ENCODE measurements at places on chromosomes 4 and X.

DNA sequence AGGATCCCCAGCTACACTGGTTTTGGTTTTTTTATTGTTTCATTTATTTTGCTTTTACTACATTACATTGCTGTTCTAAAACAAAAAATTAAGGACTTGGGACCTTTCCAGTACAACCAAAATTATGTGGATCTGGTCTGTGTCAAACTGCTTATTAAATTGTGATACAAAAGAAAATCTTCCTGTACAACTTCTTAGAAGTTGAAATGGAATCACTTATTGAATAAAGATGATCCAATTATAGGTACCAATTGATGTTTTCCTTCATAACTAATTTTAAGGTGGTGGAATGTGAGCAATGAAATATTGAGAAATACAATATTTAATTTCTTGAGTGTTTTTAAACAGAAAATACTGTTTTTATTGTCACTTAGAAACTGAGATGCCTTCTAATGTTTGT lies 67.3 kb downstream of the C4orf46 start:
- DNase-seq, result no peak

DNA sequence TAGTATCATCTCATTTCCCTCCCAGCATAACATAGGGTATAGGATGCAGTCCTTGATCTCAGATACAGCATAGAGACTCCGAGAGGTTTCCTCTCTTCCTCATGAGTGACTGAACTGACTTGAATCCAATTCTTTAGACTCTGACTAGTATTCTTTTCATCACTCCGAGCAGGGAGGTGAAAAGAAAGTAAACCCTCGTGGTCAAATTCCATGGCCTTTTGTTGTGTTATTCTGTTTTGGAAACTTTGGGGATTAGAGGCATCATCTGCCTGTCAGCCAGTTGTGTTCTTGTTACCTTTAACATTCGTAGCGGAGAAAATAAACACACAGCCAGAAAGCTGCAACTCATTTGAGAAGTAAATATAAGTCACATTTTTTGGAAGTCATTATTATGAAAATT lies 206.6 kb downstream of the ARHGAP10 start:
- DNase-seq, result no peak

- no peak for DNase-seq
Measured at GRCh38 chr4:126779436-126780166, 853.2 kb upstream of the INTU start.

DNA sequence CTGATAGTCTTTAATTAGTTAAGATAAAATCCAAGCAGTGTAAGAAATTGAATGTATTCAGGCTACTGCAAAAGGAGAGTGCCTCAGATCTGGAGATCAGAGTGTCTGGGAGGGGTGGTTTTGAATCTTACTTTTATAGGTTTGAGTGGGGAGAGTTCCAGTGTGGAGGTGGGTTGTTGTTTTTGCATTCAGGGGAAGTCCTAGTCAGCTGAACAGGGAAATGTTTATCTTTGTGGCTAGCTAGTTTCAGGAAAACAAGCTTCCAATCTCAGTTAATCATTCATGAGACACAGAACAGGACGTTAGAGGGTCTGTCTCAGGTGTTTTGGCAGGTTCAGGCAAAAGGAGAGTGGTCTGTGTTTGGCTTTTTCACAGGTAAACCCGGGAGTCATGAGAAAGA lies 26.0 kb downstream of the ZNF81 start:
- DNase-seq, result no peak

DNA sequence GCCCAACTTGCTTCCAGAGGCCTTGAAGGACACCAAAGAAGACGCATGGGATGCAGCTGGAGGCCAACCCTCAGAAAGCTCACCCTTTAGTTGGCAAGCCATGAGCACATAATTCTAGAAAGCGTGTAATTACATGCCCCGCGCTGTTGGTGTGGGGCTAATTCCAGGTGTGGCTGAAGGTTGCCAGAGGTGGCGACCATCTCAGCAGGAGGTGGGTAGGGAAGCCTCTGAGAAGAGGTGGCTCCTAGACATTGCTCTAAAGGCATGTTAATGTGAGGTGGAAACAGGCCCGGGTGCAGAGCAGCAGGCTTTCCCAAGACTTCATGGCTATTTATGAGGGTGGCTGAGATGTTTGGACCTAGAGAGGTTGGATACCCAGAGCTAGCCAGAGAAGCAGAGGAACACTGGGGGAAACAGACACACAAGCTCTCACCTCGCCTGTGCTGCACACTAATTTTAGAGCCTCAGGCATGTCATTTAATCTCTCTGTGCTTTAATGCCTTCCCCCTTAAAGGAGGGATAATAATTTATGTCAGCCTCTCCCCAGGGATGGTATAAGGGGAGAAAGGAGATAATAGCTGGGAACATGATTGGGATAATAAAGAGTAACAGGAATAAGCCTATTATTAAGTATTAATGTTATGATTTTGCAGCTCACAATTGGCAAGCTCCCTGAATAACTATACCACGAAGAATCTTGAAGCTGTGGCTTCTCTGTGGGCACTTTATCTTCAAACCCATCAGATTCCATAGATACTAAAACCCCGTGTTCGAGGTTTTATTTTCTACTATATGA lies 60.0 kb upstream of the HELT start:
- DNase-seq, result no peak

DNA sequence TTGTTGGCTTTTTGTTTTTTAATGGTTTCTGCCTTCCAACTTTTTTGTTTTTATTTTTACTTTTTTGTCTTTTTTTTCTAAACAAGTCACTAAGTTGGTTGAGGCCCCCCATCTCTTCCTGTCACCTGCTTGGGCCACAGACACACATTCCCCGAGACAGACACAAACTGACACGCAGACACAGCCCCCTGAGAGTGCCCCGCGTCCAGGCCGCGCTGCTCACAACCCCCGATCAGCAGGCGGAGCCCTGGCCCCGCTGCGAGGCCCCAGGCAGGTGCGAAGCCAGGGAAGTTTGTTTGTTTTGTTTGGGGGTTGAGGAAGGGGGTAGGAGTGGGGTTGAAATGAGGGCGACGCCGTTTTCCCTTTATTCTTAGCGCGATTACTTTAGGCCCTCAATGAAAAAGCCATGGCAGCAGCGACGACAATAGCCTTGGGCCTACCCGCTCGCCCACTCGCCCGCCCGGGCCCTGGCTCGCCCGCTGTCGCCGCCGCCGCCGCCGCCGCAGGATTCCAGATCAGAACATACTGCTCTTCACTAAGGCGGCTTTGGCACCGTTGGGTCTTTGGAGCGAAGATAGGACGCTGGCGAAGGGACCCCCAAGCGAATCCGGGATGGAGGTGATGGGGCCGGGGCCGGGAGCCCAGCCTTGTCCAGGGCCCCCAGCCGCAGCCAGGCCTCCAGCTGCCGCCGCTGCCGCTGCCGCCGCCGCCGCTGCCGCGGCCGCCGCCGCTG lies 3.1 kb downstream of the PHOX2B start:
- no peak for DNase-seq

DNA sequence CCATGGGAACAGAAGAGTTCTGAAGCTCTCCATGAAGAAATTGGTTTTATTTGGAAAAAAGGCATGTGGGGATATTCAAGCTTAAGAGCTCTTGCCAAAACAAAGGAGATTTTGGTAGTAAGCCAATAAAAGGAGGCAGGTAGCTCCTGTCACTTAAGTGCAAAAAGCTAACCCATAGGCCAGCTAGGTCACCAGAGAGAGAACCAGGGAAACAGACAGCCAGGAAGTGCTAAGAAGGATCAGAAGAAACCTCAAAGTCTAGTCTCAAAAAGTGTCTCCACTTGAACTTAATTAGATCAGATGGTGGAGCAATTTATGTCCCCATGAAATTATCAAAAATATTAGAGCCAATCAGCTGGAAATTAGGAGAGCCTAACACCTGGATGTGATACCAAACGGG lies 49.2 kb downstream of the CD40LG start:
- no peak for DNase-seq

- no peak for DNase-seq
Measured at GRCh38 chr4:99847362-99847976, 30.8 kb downstream of the DAPP1 start.

DNA sequence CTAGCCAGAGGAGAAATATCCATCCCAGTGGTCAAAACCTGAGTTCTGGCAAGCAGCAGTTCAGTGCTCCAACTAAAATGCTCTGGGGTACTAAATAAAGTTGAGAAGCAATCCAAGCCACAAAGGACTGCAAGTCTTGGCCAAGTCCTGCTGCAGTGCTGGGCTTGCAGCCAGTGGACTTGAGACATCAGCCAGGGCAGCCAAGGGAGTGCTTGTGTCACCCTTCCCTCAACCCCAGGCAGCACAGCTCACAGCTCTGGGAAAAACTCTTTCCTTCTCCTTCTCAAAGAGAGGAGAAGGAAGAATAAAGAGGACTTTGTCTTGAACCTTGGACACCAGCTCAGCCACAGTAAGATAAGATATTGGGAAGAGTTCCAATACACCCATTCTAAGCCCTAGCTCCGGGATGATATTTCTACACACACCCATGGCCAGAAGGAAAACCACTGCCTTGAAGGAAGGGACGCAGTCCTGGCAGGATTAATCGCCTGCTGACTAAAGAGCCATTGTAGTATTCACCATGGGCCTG lies 99.8 kb downstream of the PTCHD1 start:
- no peak for DNase-seq

GRCh38 chrX:23822841-23823240 lies 39.9 kb downstream of the SAT1 start:
- no peak for DNase-seq

DNA sequence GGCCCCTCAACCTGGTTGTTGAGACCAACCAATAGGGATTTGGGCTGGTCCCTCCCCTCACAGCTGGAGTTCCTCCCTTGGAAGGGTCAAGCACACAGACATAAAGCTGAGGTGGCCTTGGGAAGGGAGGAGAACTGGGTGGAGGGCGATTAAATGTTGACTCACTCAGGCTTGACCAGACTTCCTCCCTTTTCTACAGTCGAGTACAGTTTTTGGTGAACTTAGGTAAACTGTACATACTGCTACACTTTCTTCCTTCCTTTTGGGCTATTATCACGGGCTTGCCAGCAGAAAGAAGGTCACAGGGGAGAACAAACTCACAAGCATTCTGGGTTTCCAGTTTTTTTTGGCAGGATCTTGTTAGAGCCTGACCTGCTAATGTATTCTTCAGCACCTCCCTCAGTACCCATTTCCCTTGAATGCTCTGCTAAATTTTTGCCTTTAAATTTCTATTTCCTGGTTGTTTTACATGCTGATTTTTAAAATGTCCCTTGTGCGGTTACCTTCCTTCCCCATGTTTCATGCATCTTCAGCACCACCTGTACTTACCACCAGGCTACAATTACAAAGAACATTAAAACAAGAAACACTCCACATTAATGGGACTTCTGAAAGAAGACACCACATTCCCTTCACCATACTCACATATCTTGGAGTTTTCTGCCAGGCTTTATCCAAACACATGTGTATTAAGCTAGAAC lies 135.2 kb upstream of the RASGEF1B start:
- DNase-seq, result no peak

DNA sequence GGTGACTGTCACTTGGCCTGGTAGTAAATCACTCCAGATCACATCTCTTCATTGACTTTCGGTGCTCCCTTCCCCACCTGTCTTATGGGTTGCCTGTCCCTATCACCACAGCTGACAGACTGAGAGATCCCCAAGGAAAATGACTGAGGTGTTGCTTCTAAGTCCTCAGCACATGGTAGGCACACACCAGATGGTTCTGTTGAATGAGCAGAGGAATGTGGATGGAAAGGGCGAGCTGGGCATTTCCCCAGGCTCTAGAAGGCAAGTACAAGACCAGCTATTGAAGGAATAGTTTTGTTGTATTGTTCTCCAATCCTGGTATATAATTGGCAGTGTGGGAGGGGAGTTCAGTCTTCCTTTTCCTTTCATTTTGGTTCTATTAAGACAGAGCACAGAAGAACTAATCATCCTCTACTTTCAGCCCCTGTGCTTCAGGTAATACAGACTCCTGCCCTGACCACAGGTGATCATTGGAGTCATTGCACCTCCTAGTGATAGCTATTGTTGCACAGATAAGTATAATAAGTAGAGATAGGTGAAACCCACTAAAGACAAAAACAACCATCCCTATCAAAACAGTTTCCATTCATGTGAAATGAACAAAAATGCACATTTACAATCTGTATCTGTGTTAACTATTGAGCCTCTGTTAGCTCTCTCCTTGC lies 158.6 kb downstream of the TRAM1L1 start:
- DNase-seq, result no peak

GRCh38 chr4:23881674-23882337 lies 8.0 kb downstream of the PPARGC1A start:
- no peak for DNase-seq

- no peak for DNase-seq
Measured at GRCh38 chrX:17960891-17961290, 99.8 kb upstream of the RAI2 start.

- no peak for DNase-seq
Measured at GRCh38 chrX:15721911-15722310, 16.2 kb upstream of the CA5B start.

GRCh38 chr4:156773648-156774357 lies 197.8 kb downstream of the PDGFC start:
- DNase-seq, result no peak

DNA sequence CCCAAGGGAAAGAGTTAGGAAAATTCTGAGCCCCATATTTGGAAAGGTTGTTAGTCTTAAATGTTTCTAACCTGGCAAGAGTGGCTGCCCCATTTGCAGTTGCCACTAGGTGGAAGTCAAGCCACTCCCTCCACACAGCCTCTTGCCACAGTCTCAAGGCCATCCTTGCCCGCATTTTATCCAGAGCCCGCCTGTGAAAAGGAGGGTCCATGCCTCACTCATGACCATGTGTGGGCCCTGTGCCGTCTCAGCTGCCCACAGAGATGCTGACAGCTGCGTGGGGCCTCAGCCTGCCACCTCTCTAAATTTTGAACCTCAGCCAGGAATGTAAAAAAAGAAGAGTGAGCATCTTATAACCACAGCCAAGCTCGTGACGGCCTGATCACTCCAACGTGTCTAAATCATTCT lies 201.5 kb upstream of the FAM241A start:
- DNase-seq, result no peak

GRCh38 chr4:40182001-40182400 lies 14.8 kb upstream of the RHOH start:
- no peak for DNase-seq

DNA sequence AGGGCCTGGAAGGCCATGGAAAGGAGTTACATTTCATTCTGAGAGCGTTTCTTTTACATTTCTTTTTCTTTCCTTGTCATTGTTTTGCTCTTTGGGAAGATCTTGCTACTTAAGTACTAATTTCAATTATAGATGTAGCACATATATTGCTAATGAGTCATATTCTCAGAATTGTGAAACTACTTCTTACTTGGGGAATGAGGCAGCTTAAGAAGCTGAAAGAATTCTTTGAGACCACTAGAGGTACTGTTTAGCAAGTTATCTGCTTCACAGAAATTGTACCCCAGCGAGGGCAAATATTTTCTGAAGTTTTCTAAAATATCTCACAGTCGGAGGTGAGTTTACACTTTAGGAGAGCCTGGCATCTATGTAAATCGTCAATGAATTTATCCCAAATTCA lies 100.6 kb downstream of the AFF2 start:
- no peak for DNase-seq

GRCh38 chr4:140826701-140827027 lies 70.5 kb upstream of the TBC1D9 start:
- DNase-seq, result no peak
